ENCODE measurements at places on chromosomes 5 and 9.

DNA sequence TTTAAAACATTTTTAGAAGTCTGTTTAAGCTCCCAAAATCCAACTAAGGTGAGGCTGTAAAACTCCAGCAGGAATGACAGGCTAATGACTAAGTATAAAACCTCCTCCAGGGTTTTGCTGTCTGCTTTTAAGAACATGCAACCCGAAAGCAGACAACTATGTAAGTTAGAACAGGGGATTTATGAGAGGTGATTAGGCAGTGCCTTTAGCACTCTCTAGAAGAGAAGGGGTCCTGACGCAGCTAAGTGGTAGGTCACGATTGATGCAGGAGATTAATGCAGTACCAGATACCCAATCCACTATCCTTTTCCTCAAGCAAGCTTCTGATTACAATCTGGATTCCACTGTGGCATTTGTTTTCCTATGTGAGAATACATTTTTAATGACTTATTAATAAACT lies 25.9 kb downstream of the HOMER1 start:
- no peak for DNase-seq

GRCh38 chr5:86008293-86008692 lies 609.4 kb upstream of the COX7C start:
- DNase-seq = no peak

- DNase-seq = no peak
Observed at GRCh38 chr5:447501-447900, 4.5 kb downstream of the EXOC3 start.

DNA sequence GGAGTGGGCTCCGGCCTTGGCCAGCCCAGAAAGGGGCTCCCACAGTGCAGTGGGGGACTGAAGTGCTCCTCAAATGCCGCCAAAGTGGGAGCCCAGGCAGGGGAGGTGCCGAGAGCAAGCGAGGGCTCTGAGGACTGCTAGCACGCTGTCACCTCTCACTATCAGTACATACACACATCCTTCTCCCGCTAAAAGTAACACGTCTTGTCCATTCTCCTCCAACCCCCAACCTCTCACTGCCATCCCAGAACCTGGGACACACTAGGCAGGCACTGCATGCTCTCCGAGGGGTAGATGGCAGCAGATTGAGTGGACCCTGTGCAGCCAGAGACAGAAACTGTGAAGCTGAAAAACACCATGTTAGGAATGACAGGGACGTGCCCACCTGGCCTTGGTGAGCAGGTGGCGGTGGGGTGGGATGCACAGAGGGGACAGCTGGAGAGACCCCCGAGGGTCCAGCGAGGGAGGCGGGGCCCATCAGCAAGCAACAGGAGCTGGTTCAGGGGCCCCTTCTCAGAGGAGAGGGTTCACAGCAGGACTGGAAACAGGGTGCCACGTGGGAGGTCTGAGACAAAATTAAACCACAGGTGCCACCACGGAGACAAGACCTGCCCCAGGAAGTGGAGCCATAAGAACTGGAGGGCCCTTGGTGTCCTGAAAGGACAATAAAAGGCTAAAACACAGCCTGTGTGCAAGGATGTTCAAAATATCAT lies 16.9 kb downstream of the SEMA4D start:
- no peak for DNase-seq

DNA sequence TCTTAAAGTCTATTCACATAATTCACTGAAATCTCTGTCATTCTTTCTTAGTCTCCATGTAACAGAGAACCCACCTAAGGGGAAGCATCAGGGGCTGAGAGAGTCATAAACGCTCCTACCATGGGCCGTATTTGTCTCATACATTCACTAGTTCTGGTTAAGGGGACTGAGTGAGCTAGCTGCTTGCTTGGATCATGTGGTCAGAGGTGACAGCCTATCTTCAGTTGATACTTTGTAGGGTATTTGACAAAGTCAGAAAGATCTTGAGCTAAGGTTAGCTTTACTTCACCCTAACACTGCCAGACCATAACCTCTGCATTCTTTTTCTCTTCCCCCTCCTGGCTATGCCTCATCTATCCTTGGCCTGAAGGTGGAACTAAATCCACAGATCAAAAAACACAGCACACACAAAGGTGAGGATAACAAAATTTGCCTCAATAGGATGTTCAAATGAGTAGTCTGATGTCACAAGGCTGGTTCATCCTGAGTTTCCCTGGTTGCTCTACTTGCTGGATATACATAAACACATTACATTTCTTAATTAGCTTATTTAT lies 66.5 kb downstream of the MARCHF3 start:
- DNase-seq = no peak

DNA sequence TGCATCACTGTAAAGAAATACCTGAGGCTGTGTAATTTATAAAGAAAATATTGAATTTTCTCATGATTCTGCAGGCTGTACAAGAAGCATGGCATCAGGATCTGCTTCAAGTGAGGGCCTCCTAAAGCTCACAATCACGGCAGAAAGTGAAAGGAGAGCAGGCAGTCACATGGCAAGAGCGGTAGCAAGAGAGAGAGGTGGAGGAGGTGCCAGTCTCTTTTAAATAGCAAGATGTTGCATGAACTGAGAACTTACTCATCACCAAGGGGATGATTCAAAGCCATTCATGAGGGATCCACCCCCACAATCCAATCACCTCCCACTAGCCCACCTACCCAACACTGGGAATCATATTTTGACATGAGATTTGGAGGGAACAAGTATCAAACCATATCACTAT lies 184.5 kb upstream of the PAPPA start:
- no peak for DNase-seq

GRCh38 chr9:110918316-110919049 lies 119.8 kb downstream of the LPAR1 start:
- DNase-seq = no peak

- peak; percentile 27 for DNase-seq
Observed at GRCh38 chr9:34988218-34989002, 1.1 kb upstream of the DNAJB5 start.

DNA sequence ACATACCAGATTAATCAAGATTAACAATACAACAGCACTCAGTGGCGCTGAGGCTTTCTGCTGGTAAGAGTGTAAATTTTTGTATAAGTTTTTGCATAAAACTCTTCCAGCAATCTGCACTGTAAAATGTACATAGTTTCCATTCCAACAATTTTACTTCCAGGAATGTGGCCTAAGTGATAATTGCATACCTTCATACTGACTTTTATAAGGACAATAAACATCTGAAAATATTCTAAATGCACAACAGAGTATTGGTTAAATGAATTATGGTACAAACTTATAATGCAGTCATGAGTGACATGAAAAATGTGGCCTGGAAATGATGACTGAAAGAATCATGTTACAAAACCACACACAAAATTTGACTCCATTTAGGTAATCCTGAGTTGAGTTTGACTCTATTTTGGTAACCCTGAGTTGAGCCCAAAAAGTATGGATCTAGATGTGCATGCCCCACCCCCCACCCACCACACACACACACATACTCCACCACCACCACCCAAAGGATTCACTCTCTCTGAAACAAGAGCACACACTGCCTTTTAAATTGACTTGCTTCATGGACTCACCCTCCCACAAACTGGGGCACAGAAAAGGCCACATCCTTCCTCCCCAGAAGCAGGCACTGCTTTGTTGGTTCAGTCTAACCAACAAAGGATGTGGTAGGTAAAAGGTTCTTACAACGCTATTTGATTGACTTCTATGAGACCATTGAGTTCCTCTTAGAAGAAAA lies 137.6 kb downstream of the SUSD1 start:
- peak; percentile 55 for DNase-seq

GRCh38 chr5:153617190-153617589 lies 126.7 kb downstream of the GRIA1 start:
- no peak for DNase-seq

GRCh38 chr5:109411627-109412026 lies 1.9 kb upstream of the PJA2 start:
- no peak for DNase-seq

GRCh38 chr5:116896001-116896400 lies 321.4 kb upstream of the SEMA6A start:
- DNase-seq = no peak

- DNase-seq = peak; percentile 16
Observed at GRCh38 chr9:35481347-35481975, 8.4 kb upstream of the RUSC2 start.

- peak; percentile 66 for DNase-seq
Observed at GRCh38 chr9:113807173-113808061, 68.7 kb upstream of the ZNF618 start.

Data from germinal center (tissue), 1 donor.